ENCODE measurements at places on chromosomes 6 and 20. TPM values are rescaled to one million over a fixed set of nuclear protein-coding genes. Genes with fewer than 3 reads are reported as not detected.

- H3K27me3 ChIP-seq = peaks cover 5% of the 10 kb centered on the region
- no peaks in the 10 kb centered on the region for H3K4me1 ChIP-seq
- H3K4me3 ChIP-seq = no peak overlapping the region
- no peak overlapping the region for H3K27ac ChIP-seq
These were observed 41.6 kb downstream of the UNC5CL start for GRCh38 chr6:40997234-40997957.

DNA sequence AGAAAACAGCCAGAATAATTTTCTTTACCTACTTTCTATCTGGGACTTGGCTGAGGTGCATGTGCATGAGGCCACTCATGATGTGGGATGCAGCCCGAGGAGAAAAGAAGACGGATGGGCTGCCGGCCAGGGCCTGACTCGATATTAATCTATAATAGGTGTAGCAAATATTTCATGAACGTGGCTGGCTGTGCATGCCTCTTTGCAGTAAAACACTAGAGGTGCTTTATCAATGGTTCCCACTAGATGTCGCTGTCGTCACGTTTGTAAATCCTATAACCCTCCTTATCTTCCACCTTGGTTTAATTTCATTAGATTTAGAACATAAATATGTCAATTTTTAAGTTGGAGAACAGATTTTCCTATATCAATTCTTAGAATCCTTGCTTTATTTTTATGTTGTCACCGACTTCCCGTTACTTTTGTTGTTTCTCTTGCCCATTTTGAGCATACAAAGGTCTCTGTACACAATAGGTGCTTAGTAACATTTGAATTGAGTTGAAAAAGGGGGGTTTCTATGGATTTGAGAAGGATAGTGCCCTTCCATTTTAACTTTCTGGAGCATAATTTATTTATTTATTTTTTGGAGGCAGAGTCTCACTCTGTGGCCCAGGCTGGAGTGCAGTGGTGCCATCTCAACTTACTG is 19.6 kb upstream of the FERMT1 start:
- no peaks in the 10 kb centered on the region for H3K4me1 ChIP-seq
- H3K27me3 ChIP-seq = no peaks in the 10 kb centered on the region
- H3K27ac ChIP-seq = no peak overlapping the region
- H3K36me3 ChIP-seq = no peaks in the 10 kb centered on the region

- H3K4me1 ChIP-seq = no peaks in the 10 kb centered on the region
- no peaks in the 10 kb centered on the region for H3K36me3 ChIP-seq
- DNase-seq = no peak
- no peak overlapping the region for H3K27ac ChIP-seq
- no peak overlapping the region for H3K4me3 ChIP-seq
These were observed 7.3 kb upstream of the NAA20 start for GRCh38 chr20:20009784-20010253.

DNA sequence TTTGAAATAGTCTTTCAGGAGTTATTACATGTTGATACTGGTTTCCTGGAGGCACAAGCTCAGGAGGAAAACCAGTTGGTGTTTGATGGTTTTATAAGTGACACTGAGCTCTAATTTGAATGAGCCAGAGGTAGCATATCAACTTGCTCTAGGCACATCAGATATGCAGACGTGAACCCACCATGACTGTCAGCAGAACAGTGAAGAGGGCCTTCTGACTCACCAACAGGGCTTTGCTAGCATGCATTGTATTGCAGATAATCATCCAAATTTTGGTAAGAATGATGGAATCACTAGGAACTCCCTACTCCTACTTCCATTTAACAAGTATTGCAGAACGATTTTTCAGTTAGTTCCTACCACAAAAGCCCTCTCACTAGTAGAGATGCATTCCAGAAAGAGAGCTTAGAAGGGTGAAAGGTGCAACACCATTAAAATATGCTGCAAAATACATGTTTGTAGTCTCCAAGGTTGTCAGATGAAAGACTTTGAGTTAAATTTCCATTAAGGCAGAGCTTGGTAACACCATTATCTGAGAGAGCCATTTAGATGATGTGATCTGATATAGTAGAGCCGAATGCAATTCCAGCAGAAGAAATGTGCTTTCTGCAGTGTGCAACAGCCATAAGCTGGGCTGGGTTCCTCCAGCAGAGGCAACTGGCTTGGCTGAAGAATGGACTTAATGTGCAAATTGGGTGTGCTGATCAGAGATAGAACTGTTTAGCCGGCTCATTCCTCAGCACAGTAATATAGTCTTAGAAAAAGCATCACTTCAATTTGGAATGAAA is 968.7 kb upstream of the ADGRB3 start:
- no peak for DNase-seq
- no peak overlapping the region for H3K4me3 ChIP-seq

DNA sequence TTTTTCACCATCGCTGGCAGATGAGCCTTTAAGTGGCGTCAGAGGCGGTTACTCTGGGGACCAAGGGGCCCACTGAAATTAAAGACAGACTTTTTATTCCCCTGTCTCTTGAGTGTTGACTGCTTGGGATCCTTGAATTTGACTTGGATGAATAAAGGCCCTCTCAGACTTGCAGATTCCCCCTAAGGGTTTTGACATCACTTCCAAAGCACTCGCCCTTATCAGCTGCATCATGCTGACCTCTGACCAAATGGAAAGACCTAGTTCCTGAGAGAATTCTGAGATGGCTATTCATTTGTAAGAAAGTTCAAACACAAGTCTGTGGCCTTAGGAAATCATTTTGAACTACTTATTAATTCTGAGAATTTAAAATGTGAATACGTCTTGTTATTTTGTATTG is 13.5 kb upstream of the MOXD1 start:
- no peak overlapping the region for H3K27ac ChIP-seq
- H3K36me3 ChIP-seq = no peaks in the 10 kb centered on the region
- no peaks in the 10 kb centered on the region for H3K4me1 ChIP-seq
- H3K27me3 ChIP-seq = peaks cover 2% of the 10 kb centered on the region
- H3K4me3 ChIP-seq = no peak overlapping the region

DNA sequence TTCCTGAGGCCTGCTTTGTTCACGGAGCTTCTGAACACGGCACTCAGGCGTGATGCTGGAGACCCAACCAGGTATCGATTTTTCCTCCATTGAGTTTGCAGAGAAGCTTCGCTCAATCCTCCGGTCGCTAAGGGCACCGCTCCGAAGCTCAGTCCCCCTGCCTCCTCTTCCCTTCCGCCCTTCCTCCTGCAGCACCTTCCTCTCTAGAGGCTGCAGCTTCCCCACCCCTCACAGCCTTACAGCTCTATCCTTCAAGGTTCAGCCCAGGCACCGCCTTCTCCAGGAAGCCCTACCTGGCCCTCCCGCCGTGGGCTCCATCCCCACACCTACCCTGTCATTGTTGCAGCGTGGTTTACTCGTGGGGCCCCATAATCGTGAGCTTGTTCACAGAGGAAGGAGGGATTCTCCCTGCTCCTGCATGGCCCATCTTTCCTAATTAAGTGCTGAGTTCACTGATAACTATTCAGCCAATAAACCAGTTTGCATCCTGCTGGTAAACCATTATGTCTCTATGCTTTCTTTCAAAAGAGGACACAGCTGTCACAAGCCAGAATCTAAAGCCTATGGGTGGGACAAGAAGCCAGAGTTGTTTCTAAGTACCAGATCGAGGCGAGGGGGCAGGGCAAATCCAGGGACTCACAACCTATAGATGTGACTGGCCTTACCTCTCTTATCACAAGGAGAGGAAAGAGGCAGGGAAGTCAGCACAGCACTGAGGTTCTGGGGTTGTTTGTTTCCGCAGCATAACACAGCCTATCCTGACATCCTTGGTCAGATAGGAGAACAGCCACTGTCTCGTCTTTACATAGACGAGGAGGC is 152.0 kb downstream of the GRM4 start:
- no peaks in the 10 kb centered on the region for H3K27me3 ChIP-seq
- DNase-seq = no peak
- no peaks in the 10 kb centered on the region for H3K36me3 ChIP-seq
- H3K4me3 ChIP-seq = no peak overlapping the region
- H3K27ac ChIP-seq = no peak overlapping the region

DNA sequence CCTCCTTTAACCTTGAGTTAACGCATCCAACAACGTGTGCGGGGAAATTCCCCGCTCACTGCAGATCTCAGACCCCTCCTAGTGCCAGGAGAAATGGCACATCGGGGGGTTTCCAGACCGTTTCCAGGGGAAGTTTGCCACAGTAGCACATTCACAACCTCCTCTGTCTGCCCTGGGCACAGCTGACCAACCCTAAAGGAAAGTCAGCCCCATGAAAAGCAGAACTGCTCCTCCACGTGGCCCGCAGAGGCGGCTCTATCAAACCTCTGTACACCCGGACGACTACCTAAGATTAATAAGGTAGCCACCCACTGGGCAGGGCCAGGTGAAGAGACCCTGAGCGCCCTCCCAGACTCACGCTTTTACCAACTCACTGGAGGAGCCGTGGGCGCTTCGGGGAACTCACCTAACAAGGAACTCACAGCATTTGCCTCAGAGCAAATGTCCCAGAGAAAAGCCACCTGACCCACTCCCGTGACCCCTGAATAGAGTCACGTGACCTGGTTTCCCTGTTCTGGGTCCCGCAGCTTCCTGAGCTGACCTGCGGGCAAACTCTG is 93.1 kb downstream of the PRND start:
- H3K36me3 ChIP-seq = peaks cover 4% of the 10 kb centered on the region
- peak; percentile 68 for DNase-seq
- H3K4me1 ChIP-seq = peaks cover 64% of the 10 kb centered on the region
- peak overlapping the region; percentile 96 for H3K27ac ChIP-seq

GRCh38 chr20:45704969-45705637 is at the start of gene WFDC10B:
TSS of gene WFDC10B (minus strand) at chr20:45705019. CDS start at chr20:45685992, 19,027 bp downstream.
- H3K27me3 ChIP-seq = peaks cover 14% of the 10 kb centered on the region
- no peak for DNase-seq
- no peak within 1 kb of the TSS for H3K27ac ChIP-seq
- H3K36me3 ChIP-seq = no peaks in the 10 kb centered on the region
- no peaks in the 10 kb centered on the region for H3K4me1 ChIP-seq

The TGM3 gene
- not detected for total RNA-seq

The TCP11 gene
- total RNA-seq = not detected

The LRP11 gene
- total RNA-seq = 0.49 TPM

The COL9A1 gene
- not detected for total RNA-seq

The PTCRA gene
- total RNA-seq = 1.1 TPM

The CRIP3 gene
- 3.8 TPM for total RNA-seq

The KCNK16 gene
- not detected for total RNA-seq

The CDH26 gene
- total RNA-seq = 1.0 TPM

The GNMT gene
- 0.99 TPM for total RNA-seq

Measured in CD4-positive, CD25-positive, alpha-beta regulatory T cell (primary cell).